ENCODE measurements at places on chromosomes 3 and 15. TPM values are rescaled to one million over a fixed set of nuclear protein-coding genes. Genes with fewer than 3 reads are reported as not detected.

DNA sequence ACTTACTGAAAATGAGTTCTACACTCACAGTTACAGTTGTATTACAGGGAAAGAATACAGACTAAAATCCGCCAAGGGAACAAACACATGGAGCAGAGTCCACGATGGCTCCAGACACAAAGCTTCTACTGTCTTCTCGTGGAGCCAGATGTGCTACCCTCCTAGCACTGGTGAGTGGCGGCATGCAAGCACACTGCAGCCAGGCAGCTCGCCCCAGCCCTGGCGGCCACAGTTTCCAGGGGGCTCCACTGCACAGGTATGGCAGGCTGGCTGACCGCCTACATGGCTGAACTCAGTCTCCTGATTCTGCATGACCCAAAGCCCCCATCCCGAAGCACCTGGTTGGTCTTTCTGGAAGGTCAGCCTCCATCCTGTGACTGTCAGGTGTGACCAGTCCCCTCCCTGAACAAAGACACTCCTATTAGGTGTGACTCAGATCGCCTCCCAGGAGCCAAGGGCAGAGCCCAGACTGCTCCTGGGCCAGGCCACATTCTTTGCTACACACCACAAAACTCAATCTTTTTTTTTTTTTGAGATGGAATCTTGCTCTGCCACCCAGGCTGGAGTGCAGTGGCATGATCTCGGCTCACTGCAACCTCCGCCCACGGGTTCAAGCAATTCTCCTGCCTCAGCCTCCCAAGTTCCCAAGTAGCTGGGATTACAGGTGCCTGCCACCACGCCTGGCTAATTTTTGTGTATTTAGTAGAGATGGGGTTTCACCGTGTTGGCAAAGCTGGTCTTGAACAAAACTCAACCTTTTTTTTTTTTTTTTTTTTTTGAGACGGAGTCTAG is 51.5 kb downstream of the CFAP92 start:
- H3K4me3 ChIP-seq: no peak overlapping the region
- H3K27ac ChIP-seq: no peak overlapping the region
- H3K4me1 ChIP-seq: no peaks in the 10 kb centered on the region
- no peaks in the 10 kb centered on the region for H3K27me3 ChIP-seq
- no peak for DNase-seq

DNA sequence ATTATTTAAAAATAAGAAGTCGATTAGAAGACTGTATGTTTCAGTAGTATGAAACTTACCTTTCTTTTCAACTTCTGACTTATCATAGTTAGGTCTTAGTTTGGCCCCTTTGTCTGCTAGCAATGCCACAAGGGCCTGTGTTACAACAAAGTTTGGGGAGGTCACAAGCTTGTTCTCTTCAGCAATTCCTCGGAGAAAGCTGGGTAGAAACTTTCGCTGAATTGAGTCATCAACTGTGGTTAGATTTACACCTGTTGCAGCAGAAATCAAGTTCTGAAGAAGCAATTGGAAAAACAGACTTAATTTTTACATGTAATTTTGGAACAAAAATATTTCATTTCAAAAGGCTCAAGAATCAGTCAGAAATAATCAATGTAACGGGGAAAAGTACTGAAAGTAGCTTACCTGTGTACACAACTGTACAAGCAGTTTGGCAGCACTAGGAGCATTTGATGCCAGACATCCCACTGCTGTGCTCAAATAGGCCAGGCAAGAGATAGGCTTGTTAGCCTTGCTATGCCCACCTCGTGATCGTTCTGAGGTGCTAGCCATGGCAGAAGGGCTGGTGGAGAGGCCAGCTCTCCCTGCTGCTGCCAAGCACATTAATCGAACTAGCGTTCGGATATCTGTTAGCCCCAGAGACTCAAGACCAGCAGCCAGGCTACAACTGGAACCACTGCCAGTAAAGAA is 58.6 kb downstream of the FBXL22 start:
- no peaks in the 10 kb centered on the region for H3K4me1 ChIP-seq
- no peak overlapping the region for H3K4me3 ChIP-seq
- H3K27me3 ChIP-seq: no peaks in the 10 kb centered on the region
- no peak overlapping the region for H3K27ac ChIP-seq
- no peaks in the 10 kb centered on the region for H3K36me3 ChIP-seq

- DNase-seq: no peak
- no peak overlapping the region for H3K27ac ChIP-seq
- no peaks in the 10 kb centered on the region for H3K36me3 ChIP-seq
Measured at GRCh38 chr3:30075514-30075913, 530.9 kb upstream of the TGFBR2 start.

CLDN16 gene
- 0.72 TPM for polyA plus RNA-seq

AGTR1 gene
- polyA plus RNA-seq: 84.0 TPM
